Globus pallidus (tissue), 1 donor: ENCODE measurements at places on chromosomes 2 and 18.
A peak's percentile ranks its signal among the peaks of the same experiment; 100 is the strongest.

DNA sequence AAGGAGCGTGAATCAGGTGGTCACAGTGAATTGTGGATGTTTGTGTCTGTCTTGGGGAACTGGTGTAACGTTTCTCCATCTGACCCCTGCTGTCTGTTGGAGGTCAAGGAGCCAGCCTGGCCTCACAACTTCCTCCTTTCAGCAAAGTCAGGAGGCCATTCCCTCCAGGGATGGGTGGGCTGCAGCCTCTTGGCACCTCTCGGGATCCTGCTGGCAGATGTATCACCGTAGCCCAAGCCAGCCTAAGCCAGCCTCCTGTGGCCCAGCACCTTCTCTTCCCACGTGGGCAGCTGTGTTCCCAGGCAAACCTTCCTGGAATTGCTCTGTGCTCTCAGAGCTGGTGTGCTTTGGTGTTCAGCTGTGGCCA, 30.5 kb downstream of the HPCAL1 start:
- no peak for DNase-seq

- no peak for DNase-seq
These were observed 67.0 kb upstream of the LYPD6B start for GRCh38 chr2:148971547-148971946.

DNA sequence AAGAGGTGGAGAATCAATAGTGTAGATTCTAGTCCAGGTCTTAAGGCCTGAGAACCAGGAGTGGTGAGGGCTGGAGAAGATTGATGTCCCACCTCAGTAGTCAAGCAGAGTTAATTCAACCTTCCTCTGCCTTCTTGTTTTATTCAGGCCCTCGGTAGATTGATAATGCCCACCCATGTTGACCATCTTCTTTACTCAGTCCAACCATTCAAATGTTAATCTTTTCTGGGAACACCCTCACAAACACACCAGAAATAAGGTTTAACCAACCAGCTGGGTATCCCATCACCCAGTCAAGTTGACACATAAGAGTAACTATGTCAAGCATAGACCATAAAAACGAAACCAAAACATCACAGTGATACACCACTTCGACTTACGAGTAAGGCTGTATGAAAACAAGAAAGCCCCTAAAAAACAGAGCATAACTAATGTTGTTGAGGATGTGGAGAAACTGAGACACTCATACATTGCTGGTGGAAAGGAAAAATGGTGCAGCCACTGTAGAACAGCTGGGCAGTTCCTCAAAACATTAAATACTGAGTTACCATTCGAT, 57.5 kb downstream of the SLC35F5 start:
- DNase-seq: no peak

- DNase-seq: no peak
These were observed 223.7 kb downstream of the SOX11 start for GRCh38 chr2:5915881-5916310.

GRCh38 chr18:79620576-79621165, 58.9 kb upstream of the CTDP1 start:
- no peak for DNase-seq

DNA sequence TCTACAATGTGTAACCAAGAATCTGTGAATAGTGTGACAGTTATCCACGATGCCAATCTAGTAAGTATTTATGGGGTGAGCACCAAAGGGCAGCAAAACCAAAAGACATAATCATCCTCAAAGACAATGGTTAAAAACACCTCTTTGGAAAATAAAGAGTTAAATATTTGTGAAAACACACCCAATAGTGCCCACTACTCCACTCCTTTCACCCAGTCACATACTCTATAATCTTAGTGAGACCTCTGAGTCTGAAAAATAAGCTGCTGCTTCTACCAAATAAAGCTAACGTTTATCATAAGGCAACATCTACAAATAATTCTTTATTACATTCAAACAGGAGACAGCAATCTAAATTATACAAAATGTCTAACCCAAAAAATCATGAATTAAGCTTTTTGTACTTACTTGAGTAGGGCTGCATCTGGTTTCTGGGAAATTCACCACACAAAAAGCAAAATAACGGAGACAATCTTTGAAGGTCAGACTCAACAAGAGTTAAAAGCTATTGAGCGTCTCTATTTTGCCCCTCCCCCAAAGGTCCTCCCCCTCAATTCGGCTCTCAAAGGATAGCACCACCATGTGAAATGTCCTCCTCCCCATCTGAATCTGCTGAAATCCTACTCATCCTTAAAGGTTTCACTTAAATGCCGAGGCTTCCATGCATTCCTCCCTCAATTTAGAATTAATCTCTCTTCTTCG, 2.0 kb downstream of the RAPH1 start:
- peak; percentile 18 for DNase-seq

- DNase-seq: no peak
These were observed 33.0 kb downstream of the ADI1 start for GRCh38 chr2:3486047-3487027.

DNA sequence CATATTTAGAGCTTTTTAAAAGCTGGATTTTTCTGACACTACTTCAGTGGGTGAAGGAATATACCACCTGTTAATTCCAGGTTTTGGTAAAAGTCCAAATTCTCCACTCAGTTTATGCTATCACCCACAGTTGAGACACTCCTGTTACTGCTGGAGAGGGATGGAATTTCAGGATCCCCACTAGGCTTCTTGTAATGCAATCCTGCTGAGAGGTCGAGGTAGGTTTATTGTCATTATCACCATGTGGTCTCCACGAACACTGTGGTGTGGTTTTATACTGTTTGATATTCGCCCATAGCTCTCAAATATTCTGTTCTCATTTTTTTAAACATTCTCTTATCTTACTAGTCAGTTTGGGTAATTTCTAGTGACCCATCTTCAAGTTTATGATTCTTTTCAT, 167.9 kb downstream of the CCDC102B start:
- no peak for DNase-seq

- DNase-seq: no peak
These were observed 17.4 kb upstream of the SMARCAL1 start for GRCh38 chr2:216394881-216395280.

GRCh38 chr2:107776362-107776761, 50.3 kb upstream of the RGPD4 start:
- DNase-seq: no peak

- no peak for DNase-seq
These were observed 495.7 kb upstream of the SMIM21 start for GRCh38 chr18:75923169-75923568.

DNA sequence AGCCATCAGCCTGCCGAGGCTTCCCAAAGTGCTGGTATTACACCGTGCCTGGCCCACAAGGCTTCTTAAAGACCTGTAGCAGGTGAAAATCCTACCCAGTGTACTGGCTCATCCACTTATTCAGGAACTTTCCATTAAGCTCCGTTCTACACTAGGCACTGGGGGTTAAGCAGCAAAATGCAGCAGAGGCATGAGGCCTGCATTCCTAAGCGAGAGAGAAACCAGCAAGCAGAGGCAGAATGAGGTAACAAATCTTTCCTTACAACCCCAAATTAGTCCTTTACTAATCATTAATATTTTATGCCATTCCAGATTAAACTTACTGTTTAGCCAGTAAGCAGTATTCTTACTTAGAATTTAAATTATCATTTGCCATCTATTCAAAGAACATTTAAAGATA, 32.8 kb downstream of the UXS1 start:
- DNase-seq: no peak

DNA sequence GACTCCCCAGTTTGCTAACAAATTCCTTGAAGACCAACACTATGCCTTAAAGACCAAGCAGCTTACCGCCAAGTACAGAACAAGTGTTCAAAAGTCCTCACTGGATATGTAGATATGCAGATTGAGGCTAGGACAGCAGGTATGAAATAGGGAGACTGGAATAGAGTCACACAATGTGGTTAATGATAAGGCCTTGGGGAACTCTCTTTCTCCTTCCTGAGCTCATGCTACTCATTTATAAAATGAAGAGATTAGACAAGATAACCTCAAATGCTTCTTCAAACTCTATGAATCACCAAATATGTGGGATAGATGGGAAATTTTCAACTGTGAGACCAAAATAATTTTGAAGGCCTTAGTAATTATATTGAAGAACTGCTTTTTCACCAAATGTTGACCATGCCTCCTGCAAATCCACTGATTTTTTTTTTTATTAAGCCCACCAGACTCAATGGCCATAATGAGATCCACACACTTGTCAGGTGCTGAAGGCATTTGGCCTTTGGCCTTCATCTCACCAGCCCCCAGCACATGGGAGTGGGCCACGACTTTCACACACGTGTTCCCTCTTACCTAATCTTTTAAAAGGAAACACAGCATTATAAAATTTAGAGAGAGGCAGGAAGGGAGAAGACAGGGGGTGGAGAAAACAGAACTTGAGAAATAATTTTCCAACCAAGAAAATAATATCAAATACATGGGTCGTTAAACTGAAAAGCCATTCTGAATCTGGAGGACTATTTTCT, 181.5 kb downstream of the EN1 start:
- DNase-seq: no peak

- DNase-seq: no peak
These were observed 51.3 kb upstream of the CHRNA1 start for GRCh38 chr2:174815526-174815925.

DNA sequence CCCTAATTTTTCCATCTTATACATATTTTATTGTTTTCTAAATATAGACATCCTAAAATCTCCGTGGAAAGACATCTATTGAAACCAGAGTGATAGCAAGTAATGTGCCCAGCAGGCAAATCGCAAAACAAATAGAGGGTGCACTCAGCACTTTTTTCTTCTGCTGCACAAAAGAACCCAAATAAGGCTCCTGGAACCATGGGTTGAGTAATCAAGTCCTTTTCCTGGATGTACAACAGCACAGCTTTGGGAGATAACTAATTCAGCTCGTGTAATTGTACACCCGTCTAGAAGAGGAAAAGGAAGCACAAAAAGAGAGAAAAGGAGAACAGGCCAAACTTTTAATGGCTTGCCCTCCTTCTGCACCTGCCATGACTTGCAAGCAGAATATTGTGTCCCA, 126.9 kb upstream of the TLK1 start:
- DNase-seq: no peak

GRCh38 chr18:76943542-76944339, 121.4 kb downstream of the ZNF236 start:
- no peak for DNase-seq

DNA sequence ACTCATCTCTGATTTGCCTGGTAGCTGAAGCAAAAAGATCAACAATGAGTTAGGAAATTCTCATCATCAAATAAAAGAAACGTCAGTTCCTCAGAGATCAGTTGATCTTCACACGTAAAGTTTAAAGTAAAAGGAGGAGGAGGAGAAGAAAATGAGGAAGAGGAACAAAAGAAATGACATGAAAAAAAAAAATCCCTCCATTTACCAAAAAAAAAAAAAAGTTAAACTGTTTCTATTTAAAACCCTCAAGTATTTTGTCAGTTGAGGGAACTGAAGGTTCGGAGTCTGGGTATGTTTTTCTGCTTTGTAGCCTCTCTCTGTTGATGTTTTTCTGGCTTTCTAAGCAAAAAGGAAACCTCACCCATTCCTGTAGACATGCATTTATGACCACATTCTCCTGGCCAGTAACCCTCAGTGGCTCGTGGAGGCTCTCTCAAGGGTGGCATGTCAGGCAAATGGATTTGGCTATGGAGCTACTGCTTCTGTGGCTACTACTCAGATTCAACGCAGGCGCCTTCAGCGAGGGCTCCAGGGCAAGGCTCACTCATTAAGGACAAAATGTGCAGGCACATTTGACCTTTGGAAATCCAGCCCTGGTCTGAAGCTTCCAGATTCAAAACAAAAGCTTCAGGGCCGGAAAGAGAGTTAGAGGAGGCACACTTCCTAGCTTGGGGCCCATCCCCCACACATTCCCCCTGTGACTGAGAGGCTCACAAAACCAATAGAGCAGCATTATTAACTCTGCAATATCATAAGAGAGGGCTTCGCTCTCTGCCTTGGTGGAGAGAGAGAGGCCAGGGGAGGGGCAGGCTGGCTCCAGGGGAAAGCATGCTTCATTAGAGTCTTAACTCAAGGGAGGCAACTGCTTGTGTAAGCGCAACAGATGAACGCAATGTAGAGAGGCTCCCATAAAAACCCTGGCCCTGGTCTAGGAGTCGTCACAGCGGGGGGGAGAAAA, 22.3 kb downstream of the KLF7 start:
- no peak for DNase-seq

DNA sequence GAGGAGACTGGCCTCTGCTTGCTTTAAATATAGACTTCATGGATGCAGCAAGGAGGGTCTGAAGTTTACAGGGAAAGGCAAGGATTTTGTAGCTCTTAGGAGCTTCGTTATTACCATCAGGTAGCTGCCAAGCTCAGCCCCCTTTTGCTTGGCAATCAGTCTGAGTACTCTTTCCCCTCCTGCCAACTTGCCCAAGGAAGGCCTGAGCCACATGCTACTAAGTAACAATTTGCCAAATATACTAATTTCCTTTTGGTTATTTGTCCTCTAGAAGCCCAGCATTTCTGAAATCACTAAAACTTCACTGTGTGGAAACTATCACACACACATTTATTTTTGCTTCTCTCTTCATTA, 85.5 kb upstream of the ITPRID2 start:
- peak; percentile 16 for DNase-seq

- DNase-seq: no peak
These were observed 1.3 kb upstream of the FIGN start for GRCh38 chr2:163737190-163737439.
